ENCODE measurements at places on chromosomes 2 and 18. TPM values are rescaled to one million over a fixed set of nuclear protein-coding genes. Genes with fewer than 3 reads are reported as not detected.

- no peak overlapping the region for H3K27ac ChIP-seq
- no peak for DNase-seq
- no peaks in the 10 kb centered on the region for H3K36me3 ChIP-seq
Observed at GRCh38 chr2:96898641-96899412, 28.9 kb upstream of the SEMA4C start.

DNA sequence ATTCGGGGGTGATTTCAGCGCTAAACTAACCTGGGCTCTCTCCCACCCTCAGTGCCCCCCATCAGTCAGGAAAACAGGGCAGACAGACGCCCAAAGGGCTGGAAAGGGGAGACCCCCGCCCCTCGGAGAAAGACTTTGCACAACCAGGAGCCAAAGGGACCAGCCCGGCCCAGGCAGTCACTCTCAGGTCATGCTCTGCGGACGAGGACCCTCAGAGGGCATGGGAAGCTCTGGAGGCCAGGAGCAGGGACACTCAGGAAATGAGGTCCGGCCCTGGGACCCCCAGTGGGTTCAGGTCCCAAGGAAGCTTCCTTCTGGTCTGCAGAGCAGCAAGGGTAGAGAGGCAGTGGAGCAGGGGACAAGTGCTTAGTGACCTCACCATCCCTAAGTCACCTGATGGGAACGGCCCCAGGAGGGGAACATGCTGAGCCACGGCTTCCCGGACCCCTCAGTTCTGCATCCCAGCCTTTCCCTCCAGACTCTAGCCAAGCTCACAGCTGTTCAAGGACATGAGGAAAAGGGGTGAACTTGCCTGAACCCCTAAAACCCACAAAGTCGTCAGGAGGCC lies 88.0 kb upstream of the GPC1 start:
- no peak overlapping the region for H3K4me3 ChIP-seq
- no peak overlapping the region for H3K27ac ChIP-seq
- no peak for DNase-seq
- H3K4me1 ChIP-seq = no peaks in the 10 kb centered on the region
- no peaks in the 10 kb centered on the region for H3K36me3 ChIP-seq
- no peaks in the 10 kb centered on the region for H3K27me3 ChIP-seq

The TAF4B gene
- 11.4 TPM for total RNA-seq

DNA sequence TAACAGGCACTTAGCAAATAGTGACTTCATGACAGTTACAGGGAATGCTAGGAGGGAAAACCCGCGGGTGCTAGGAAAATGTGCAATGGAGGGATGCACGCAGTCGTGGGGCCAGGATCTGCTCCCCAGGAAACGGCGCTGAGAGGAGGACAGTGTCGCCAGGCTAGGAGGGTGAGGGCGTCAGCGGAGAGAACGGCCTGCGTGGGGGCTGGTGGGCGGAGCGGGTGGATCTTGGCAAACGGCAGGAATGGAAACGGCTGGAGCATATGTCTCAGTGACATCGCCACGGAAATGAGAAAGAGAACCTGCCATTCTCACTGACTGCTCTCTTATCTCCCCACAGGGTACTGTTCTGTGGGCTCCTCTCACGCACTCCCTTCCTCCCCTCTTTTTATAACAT lies 478.5 kb upstream of the ID2 start:
- no peaks in the 10 kb centered on the region for H3K27me3 ChIP-seq
- no peak for DNase-seq
- no peak overlapping the region for H3K27ac ChIP-seq
- H3K36me3 ChIP-seq = no peaks in the 10 kb centered on the region
- H3K4me1 ChIP-seq = peaks cover 8% of the 10 kb centered on the region

The SLC38A11 gene
- total RNA-seq = not detected

The RAB17 gene
- 1.1 TPM for total RNA-seq

DNA sequence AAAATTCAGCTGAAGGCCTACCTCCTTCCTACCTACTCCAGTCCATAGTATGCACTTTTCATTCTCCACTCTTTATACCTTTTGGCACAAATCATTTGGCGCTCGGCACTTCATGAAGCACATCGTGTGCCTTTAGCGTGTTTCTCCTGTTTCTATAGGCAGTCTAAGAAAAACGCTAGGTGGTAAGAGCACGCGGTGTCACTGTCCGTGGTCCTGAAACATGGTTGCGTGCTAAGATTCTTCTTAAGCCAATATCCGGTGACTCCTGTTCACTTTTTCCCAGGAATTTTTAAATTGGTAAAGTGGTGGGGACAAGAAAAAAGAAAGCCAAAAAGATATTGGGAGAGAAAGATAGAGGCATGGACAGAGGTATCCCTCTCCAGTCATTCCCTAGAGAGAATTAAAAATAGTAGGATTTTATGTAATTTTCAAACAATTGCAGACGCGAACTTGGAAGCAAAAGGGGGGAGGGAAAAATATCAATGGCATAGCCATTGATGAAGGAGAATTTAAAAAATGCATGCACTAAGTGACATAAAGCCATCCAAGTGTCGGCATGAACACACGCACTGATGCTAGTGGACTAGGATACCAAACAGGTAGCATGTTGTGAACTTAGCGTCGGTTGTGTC lies 1.4 kb upstream of the CTNNA2 start:
- no peak overlapping the region for H3K27ac ChIP-seq
- H3K36me3 ChIP-seq = no peaks in the 10 kb centered on the region
- no peak overlapping the region for H3K4me3 ChIP-seq
- no peaks in the 10 kb centered on the region for H3K27me3 ChIP-seq

DNA sequence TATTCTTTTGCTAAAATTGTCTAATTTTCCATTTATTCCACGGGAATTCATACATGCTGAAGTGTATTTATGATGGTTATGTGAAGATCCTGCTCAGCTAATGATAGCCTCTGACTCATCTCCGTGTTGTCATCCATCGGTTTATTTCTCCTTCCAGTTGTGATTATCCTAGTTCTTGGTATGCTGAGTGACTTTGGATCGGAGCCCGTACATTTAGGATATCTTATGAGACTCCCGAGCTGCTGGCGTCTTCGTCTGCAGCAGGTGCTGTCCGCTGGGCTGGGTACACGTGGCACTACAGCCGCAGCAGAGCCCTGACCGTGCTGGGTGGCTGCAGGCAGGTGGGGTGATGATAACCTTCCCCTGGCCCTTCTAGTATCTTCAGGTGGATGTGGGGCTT lies 40.1 kb upstream of the GALR1 start:
- H3K4me3 ChIP-seq = no peak overlapping the region
- H3K27me3 ChIP-seq = no peaks in the 10 kb centered on the region
- no peaks in the 10 kb centered on the region for H3K36me3 ChIP-seq
- peaks cover 4% of the 10 kb centered on the region for H3K4me1 ChIP-seq
- peak overlapping the region; percentile 26 for H3K27ac ChIP-seq

DNA sequence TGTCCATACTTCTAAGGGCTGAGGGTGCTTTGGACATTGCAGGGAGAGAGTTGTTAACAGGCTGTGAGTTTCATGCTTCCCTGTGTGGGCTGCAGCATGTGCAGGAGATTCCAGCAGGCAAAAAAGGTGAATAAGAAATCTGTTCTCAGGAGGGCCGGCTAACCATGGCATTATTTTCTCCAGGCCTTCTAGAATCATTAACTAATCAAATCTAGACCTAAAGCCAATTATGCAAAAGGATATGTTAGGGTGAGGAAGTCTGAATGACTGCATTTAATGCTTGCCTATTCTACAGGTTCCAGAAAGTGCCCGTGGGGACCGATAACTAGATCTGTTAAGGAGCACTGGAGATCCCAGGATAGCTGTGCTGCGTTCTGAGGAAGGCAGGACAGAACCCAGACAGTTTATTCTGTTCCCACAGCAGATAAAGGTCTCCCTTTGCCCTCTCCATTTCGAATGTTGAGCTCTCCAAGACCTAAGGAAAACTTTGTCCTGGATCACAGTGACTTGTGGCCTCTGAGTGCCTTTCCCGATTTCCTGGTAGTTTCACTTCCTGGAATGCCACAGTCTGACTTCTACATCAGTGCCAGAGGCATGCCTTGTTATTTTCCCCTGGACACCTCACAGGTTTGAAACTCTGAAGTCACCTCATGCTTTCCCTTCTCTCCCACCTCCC lies 50.0 kb upstream of the ZFP36L2 start:
- peaks cover 10% of the 10 kb centered on the region for H3K4me1 ChIP-seq
- no peak for DNase-seq
- no peaks in the 10 kb centered on the region for H3K36me3 ChIP-seq
- no peak overlapping the region for H3K4me3 ChIP-seq

The RGPD4 gene
- total RNA-seq = not detected

- H3K4me1 ChIP-seq = no peaks in the 10 kb centered on the region
- H3K27ac ChIP-seq = no peak overlapping the region
- H3K4me3 ChIP-seq = no peak overlapping the region
- DNase-seq = no peak
- H3K27me3 ChIP-seq = no peaks in the 10 kb centered on the region
Observed at GRCh38 chr18:55737266-55737665, 149.3 kb upstream of the TCF4 start.

GRCh38 chr2:11257078-11257477 lies 87.4 kb downstream of the ROCK2 start:
- H3K36me3 ChIP-seq = no peaks in the 10 kb centered on the region
- no peak overlapping the region for H3K27ac ChIP-seq
- no peaks in the 10 kb centered on the region for H3K4me1 ChIP-seq
- DNase-seq = no peak
- H3K4me3 ChIP-seq = no peak overlapping the region

GRCh38 chr2:204896146-204896545 lies 350.9 kb downstream of the PARD3B start:
- no peaks in the 10 kb centered on the region for H3K4me1 ChIP-seq
- H3K36me3 ChIP-seq = no peaks in the 10 kb centered on the region
- no peaks in the 10 kb centered on the region for H3K27me3 ChIP-seq
- no peak overlapping the region for H3K27ac ChIP-seq

The CNGA3 gene
- total RNA-seq = not detected

DNA sequence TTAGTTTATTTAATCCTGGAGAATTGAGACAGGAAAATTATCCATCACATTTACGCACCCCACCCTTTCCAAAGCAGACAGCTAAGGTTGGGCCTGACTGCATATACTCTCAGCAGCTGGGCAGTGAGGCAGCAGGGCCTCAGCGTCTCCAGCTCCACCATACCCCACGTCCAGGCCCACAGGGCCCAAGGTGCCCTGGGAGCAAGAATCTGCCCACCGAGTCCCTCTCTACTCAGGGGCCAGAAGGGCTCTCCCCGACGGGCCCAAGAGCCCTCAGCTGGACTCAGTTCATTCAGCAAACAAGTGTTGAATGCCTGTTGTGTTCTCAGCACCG lies 126.3 kb downstream of the SEPTIN10 start:
- no peak overlapping the region for H3K27ac ChIP-seq
- H3K27me3 ChIP-seq = no peaks in the 10 kb centered on the region
- no peak overlapping the region for H3K4me3 ChIP-seq
- DNase-seq = no peak

- H3K36me3 ChIP-seq = peaks cover 33% of the 10 kb centered on the region
- no peak overlapping the region for H3K4me3 ChIP-seq
- H3K27me3 ChIP-seq = no peaks in the 10 kb centered on the region
- H3K4me1 ChIP-seq = no peaks in the 10 kb centered on the region
- DNase-seq = no peak
Observed at GRCh38 chr2:105291981-105292380, 37.6 kb downstream of the TGFBRAP1 start.

DNA sequence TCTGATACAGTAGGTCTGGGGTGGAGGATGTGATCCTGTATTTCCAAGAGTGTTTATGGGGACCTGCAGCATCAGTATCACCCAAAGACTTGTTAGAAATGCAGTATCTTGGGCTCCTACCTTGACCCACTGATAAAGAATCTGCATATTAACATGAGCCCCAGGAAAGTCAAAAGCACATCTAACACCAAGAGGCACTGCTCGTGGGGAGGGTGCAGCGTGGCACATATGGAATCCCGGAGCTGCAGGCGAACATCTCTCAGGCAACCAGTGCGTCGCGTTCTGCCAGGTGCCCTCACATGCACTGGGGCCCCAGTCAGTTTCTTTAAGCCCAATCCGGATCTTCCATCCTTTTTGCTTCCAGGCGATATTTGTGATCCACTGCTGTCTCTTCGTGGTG lies 41.3 kb upstream of the ASB18 start:
- H3K36me3 ChIP-seq = no peaks in the 10 kb centered on the region
- no peak overlapping the region for H3K27ac ChIP-seq
- no peak overlapping the region for H3K4me3 ChIP-seq
- H3K4me1 ChIP-seq = no peaks in the 10 kb centered on the region
- DNase-seq = no peak

DNA sequence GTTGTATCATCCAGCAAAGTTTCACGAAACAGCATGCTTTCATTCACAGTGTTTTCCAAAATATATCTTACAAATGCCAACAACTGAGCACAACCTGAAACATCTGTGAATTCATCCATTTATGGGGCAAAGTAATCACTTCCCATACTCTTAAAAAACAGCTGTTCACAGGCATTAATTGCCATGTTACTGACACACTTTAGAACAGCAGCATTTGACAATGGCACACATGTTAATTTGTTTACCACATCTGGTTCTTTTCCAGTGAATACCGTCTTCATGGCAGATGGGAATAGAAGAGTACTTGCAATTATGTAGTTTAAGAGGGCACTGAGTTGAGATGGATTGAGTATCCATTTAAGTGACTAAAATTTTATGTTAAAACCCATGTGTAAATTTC lies 347.4 kb upstream of the LRP1B start:
- H3K27ac ChIP-seq = no peak overlapping the region
- H3K27me3 ChIP-seq = no peaks in the 10 kb centered on the region
- H3K36me3 ChIP-seq = no peaks in the 10 kb centered on the region
- no peaks in the 10 kb centered on the region for H3K4me1 ChIP-seq

GRCh38 chr18:4181086-4181485 lies 274.0 kb downstream of the DLGAP1 start:
- H3K27me3 ChIP-seq = no peaks in the 10 kb centered on the region
- no peaks in the 10 kb centered on the region for H3K4me1 ChIP-seq
- H3K36me3 ChIP-seq = no peaks in the 10 kb centered on the region
- DNase-seq = no peak
- no peak overlapping the region for H3K4me3 ChIP-seq

The KLHL41 gene
- total RNA-seq = 0.77 TPM

DNA sequence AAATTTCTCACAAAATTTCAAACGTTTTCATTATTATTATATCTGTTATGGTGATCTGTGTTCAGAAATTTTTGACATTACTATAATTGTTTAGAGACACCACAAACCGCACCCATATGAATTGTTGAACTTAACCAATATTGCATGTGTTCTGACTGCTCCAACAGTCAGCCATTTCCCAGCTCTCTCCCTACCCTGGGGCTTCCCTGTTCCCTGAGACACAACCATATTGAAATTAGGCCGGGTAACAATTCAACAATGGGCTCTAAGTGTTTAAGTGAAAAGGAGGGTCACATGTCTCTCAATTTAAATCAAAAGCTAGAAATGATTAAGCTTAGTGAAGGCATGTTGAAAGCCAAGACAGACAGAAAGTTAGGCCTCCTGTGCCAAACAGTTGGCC lies 424.0 kb downstream of the DSC3 start:
- no peak overlapping the region for H3K27ac ChIP-seq
- no peaks in the 10 kb centered on the region for H3K27me3 ChIP-seq
- H3K4me3 ChIP-seq = no peak overlapping the region
- H3K36me3 ChIP-seq = no peaks in the 10 kb centered on the region

- H3K36me3 ChIP-seq = no peaks in the 10 kb centered on the region
- no peaks in the 10 kb centered on the region for H3K27me3 ChIP-seq
- H3K27ac ChIP-seq = no peak overlapping the region
Observed at GRCh38 chr2:164692114-164692513, 70.8 kb upstream of the GRB14 start.

GRCh38 chr2:15666861-15667808 lies 75.5 kb downstream of the DDX1 start:
- H3K4me1 ChIP-seq = no peaks in the 10 kb centered on the region
- H3K27ac ChIP-seq = no peak overlapping the region
- no peak for DNase-seq
- H3K4me3 ChIP-seq = no peak overlapping the region
- no peaks in the 10 kb centered on the region for H3K36me3 ChIP-seq

The CSRNP3 gene
- 0.21 TPM for total RNA-seq

The FRZB gene
- not detected for total RNA-seq
